ENCODE measurements at places on chromosomes 4 and X.

DNA sequence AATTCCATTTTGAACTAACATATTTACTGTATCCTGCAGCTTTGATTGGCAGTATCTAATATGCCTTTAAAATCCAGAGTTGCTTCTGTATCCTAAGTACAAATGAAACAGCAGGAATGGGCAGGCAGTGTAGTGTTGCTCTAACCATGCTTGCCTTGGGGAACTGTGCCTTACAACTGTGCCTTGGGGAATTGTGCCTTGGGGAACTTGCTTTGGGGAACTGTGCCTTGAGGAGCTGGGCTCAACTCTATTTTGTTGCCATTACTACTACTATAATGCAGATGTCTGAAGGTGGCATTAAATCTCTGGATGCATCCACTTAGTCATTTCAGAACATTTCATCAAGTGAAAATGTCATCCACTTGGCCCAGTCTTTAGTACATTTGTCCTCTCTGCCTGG lies 6.9 kb downstream of the CXCL3 start:
- DNase-seq: no peak

DNA sequence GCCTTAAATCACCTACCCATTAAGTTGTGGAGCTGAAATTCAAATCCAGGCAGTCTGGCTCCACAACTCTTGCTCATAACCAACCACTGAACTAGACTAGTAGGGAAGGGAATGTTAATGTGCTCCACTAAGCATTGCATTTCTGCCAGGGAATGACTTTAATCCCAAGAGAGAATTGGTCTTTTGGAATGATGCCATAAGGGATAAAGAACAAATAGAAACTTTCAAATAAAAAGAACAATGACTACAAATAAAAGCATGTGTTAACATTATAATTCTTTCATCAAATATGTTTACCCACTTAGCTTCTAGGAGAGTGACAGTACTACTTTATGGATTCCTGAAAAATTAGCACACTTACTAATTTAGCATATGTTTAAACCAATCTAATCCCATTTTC lies 905.9 kb downstream of the CENPC start:
- peak; percentile 75 for DNase-seq

DNA sequence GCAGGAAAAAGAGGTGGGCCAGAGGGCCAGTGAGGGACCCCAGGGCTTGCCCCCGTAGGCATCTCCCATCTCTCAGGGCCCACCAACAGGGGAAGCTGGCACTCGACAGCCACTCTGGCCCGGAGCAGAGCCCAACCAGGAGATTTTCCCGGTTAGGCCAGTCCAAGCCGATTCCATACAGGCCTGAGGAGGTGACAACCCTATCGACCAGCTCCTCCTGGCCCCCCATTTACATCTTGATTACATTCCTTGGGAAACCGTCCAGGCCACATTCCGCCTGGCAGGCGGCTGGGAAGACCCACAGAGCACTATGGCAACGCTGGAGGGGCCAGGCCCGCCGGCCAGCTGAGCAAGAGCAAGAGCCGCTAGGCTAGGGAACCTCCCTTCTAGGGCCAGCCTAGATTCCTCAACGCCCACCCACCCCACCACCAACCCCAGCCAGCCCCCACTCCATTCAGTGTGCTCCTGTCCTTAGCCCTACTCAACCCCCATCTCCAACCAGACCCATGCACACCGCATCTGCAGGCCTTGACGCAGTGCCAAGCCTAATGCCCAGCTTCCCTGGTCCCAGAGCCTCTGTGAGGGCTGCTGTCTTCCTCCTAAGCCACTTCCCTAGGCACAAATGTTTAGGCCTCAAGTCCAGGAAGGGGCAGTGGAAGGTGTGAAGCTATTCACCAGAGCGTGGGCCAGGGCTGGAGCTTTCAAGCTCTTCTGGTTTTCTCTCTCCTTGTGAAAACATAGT lies 161.2 kb downstream of the EFNB1 start:
- peak; percentile 91 for DNase-seq

DNA sequence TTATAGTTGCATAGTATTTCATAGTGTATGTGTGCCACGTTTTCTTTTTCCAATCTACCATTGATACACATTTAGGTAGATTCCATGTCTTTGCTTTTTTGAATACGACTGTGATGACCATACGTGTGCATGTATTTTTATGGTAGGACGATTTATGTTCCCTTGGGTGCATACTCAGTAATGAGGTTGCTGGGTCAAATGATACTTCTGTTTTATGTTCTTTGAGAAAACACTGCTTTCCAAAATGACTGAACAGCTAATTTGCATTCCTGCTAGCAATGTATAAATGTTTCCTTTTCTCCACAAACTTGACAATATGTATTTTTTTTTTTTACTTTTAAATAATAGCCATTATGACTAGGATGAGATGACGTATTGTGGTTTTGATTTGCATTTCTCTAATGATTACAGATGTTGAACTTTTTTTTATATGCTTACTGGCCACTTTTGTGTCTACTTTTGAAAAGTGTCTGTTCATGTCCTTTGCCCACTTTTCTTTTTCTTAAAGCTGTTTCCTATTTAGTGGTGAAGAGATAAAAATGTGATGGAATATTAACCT lies 969.5 kb upstream of the NDST4 start:
- DNase-seq: no peak

DNA sequence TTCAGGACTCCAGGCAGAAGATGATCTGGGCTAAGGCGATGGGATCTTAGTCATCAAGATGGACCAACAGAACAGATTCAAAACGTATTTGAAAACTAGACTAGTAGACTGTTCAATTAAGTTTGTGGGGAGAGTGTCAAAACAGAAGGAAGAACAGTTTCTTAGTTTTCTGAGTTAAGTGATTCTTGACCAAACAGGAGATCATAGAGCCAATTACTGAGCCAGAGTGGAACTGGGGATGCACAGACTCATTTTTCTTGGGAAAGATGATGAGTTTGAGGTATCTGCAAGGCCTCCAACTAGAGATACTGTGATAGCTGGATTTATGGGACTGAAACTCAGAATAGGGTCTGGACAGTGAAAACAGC lies 119.5 kb downstream of the REELD1 start:
- no peak for DNase-seq

All from fibroblast of upper back skin (primary cell).